ENCODE measurements at places on chromosomes 5 and 9.

- DNase-seq, result no peak
Measured at GRCh38 chr5:56637321-56637920, 177.9 kb upstream of the MAP3K1 start.

DNA sequence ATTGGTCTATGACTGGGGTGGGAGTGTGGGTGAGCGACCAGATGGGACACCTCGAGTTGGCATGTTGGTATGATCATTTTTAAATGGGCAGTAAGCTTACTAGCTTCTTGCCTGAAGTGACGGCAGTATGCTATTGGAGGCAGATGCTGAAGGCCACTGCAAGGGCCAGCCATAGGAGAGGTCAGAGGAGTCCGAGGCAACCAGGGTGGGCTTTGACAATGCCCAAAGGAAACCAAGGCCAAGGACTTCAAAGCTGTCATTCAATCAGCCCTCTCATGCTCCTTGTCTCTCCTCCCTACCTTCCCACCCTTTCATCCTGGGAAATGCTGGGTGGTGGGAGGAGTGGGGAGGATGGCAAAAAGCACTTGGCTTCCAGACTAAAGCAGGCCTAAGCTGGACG is 57.1 kb upstream of the GLRX start:
- no peak for DNase-seq

GRCh38 chr5:41995193-41995592 is 70.1 kb downstream of the FBXO4 start:
- no peak for DNase-seq

- peak; percentile 58 for DNase-seq
Measured at GRCh38 chr5:119049824-119050449, 20.9 kb upstream of the DMXL1 start.

DNA sequence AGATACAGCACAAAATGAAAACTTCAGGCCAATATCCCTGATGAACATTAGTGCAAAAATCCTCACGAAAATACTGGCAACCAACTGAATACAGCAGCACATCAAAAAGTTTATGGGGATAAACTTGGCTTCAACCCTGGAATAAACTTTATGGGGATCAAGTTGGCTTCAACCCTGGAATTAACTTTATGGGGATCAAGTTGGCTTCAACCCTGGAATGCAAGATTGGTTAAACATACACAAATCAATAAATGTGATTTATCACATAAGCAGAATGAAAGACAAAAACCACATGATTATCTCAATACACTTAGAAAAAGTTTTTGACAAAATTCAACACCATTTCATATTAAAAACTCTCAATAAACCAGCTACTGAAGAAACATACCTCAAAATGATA is 213.7 kb upstream of the DMRTA1 start:
- no peak for DNase-seq

GRCh38 chr9:86766912-86767311 is 180.4 kb downstream of the GAS1 start:
- DNase-seq, result peak; percentile 97

- no peak for DNase-seq
Measured at GRCh38 chr5:159212657-159213462, 3.5 kb upstream of the RNF145 start.

- no peak for DNase-seq
Measured at GRCh38 chr9:70488793-70489105, 74.3 kb upstream of the KLF9 start.

- DNase-seq, result no peak
Measured at GRCh38 chr9:86924206-86924605, 23.1 kb downstream of the GAS1 start.

DNA sequence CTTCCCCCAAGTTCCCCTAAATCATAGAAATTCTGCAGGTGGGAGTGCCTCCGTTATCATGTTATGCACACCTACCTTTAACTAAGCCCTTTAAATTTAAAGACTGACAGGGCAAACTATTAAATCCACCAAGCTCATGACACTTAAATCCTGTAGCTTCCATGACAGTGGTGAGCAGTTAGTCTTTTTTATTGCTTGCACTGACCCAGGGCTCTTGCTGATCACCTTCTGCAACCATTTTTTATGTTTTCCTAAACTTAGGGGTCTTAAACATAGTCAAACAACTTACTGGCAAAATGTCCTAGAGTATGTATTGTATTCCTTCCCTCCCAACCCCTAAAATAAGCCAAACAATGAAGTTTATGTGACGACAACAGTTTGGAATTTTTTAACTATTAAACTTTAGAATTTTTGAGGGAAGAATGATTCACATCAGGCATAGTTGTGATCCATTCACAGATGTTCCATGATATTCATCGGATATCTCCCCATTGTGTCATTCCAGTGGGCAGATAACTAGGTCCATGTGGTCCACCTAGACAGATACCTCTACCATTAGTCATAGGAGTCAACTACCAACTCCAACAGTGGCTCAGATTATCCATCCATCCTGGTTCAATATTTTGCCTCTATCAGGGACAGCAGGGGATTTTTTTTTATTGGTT is 283.1 kb downstream of the ADAMTS6 start:
- peak; percentile 100 for DNase-seq

- DNase-seq, result no peak
Measured at GRCh38 chr9:81264516-81264915, 424.8 kb downstream of the TLE1 start.

GRCh38 chr5:123720339-123720738 is 208.4 kb downstream of the CSNK1G3 start:
- DNase-seq, result no peak

GRCh38 chr5:122385286-122385685 is 73.2 kb downstream of the SNCAIP start:
- no peak for DNase-seq

GRCh38 chr5:132490484-132491367 is at the start of gene IRF1:
Gene IRF1, minus strand, starts transcription at chr5:132490773. Its CDS starts 1,295 bp downstream, at chr5:132489478.
- peak; percentile 96 for DNase-seq

GRCh38 chr5:124996764-124997077 is 250.3 kb upstream of the ZNF608 start:
- DNase-seq, result no peak

DNA sequence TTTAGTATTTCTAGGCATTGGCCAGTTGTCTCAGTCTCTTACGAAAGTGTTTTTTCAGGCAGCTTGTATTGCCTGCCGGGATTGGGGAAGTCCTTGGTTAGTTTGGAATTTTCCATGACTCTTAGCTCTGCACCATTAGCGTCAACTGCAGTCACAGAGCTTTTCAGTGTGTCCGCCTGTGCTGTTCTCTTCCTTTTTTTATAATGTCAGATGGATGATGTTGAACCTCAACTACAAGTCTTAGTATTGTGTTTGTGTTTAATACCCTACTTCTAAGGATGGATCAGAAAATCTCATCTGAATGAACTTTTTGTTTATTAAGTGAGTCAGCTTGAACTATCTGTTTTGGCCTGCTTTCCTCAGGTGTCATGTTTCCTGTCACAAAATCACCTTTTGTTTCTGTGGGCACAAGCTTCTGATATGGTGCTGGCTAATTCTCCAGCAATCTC is 33.1 kb downstream of the ATP6V0E1 start:
- peak; percentile 47 for DNase-seq

DNA sequence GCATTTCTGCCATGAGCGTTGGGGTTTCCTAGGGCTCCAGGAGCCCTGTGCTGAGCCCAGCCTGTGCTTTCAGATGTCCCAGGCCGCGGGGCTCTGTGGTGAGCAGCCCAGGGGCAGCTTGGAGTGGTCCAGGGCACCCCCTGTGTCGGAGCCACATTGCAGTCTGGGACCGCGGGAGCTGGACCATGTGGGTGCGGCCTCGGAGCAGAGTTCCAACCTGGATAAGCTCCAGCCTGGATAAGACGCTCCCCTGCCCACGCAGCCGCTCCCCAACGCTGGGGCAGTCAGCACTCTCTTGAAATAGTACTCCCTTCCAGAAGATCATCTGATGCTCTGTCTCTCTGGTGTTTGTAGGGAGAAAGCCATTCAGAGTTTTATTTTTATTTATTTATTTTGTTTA is 111.1 kb downstream of the WNK2 start:
- no peak for DNase-seq

DNA sequence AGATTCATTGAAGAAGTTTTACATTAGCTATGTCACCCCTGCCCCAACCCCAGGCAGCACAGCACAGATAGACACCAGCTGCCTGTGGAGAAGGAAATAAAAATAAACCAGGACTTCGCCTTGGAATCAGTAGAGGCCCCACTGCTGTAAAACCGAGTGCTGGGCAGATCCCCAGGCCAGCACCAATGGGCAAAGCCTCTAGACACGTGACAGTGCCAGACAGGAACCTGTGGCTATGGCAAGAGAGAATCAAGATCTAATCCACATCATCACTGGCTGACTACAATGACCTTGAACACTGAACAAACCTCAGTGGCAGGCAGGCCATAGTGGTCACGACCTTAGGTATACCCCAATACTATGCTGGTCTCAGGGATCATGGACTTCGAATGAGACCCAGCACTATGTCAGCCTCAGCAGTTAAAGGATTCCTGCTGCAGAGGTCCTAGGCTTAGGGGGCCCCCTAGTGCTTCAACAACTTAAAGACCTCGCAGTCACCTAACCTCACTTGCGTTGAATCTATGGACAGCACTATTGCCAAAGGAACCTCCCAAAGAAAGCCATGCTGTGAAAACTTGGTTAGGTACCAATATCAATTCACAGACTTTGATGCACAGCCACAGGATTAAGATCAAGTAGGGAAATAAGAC is 2118.6 kb upstream of the C9orf72 start:
- peak; percentile 50 for DNase-seq

- no peak for DNase-seq
Measured at GRCh38 chr9:88312045-88312444, 76.2 kb upstream of the SPIN1 start.

- DNase-seq, result no peak
Measured at GRCh38 chr9:120710110-120710981, 3.9 kb downstream of the MEGF9 start.

DNA sequence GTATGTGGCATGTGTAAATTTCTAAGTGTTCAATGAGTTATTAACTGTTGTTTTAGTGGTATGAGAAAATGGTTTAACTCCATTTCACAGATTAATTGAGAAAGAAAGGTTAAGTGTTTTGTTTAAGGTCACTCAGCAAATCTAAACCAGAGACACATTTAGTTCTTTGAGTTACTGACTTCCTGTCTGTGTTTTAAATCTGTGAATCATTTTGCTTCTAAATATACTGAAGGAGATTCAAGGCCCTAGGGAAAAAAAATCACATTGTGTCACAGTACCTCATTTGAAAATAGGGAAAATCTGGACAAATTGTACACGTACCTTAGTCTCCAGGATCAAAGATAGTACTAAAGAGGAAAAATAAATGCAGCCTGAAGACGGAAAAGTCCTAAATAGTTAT is 368.2 kb downstream of the TMEM161B start:
- DNase-seq, result no peak

DNA sequence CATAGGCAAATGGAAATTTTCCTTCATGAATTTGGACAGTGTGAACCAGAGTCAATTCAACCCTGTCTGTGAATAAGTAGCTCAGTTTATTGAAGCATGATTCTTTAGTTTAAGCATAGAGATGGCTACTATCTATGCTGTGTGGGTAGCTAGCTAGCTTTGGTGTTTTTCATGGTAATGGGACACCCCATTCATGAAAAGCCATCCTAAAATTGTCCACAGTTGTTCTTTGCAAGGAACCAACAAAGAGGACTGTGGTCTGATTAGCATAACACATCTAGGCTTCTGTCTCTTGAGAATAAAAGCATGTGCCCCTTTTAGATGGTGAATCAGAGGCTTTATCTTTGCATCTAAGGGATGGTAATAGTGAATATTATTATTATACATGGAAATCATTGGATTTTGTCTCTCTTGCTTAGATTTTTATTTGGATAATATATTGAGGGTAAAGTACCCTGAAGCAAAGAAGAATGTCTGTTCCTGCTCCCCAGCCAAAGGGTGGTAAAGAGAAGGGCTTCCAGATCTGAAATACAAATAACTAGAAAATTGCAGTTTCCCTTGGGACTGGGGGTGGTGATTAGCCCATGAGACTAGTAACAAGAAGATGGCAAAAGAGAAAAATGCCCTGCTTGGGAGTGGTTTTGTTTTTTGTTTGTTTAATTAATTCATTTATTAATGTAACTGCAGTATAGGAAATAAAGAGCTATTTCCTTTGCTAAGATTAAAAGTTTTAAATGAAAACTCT is 624.2 kb upstream of the ZNF608 start:
- DNase-seq, result no peak

DNA sequence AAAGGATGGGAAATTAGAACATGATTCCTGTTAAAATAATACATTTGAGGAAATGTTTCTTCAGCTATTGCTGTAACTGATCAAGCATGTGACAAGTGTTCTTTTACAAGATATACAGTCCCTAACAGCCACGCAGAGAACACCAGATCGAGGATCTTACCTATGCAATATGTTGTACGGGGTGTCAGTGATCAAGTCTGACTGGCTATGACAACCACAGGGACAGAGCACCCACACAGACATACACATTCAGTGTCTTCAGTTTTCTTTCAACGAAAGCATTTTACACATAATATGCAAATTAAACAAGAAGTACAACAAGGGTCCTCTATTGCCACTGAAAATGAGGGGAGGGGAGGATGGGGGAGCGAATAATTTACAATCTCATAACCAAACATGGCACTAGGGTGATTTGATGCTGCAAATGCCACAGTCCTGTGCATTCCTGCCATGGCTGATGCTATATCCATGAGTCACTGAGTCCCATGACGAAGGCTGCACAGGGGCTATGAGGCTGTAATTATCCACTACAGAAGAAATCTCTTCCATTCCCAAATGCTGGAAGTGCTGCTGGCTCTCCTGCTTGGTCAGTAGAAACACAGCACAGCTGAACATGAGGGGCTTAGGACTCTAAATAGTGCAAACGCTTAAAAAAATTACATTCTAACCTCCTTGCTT is 118.2 kb downstream of the KLHL3 start:
- peak; percentile 80 for DNase-seq

Data from ELR (cell line).